Bronchial smooth muscle cell (primary cell): ENCODE measurements at places on chromosomes 1 and 21. TPM values are rescaled to one million over a fixed set of nuclear protein-coding genes. Genes with fewer than 3 reads are reported as not detected.

Gene IFNLR1
- total RNA-seq, result not detected in 2 replicates

Gene ERG
- under 0.01 TPM in 2 replicates for total RNA-seq

Gene TAF12
- 53.9 and 70.2 TPM in 2 replicates for total RNA-seq

Gene DIO1
- not detected in 2 replicates for total RNA-seq

Gene TPTE
- not detected in 2 replicates for total RNA-seq
